ENCODE measurements at places on chromosomes 3 and 15.

DNA sequence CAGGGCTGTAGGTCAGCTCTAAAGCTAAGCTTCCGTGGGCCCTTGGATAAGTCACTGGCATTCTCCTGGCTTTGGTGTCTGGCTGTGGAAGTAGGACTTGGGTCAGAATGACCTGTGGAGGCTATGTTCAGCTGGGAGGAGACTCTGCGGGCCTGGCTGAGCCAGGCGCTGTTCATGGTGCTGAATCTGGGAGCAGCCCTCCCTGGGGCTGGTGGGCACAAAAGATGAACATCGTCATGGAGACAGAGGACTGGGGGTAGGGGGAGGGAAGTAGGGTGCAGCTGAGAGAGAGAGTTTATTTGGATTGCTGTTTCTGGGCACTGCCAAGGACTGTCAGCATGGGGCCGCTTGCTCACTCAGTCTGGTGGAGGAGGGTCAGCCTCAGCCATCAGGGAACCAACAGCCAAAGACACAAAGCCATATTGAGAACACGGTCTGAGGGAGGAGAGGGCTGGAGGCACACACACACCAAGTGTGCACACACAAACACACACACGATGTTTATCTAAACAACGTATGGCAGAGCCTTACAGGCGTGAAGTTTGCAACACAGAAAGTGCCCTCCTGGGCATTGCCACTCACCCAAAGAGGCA lies 120.7 kb upstream of the LINGO1 start:
- DNase-seq = no peak

GRCh38 chr15:44738340-44738984 lies 2.1 kb downstream of the TRIM69 start:
- DNase-seq = peak; percentile 41

DNA sequence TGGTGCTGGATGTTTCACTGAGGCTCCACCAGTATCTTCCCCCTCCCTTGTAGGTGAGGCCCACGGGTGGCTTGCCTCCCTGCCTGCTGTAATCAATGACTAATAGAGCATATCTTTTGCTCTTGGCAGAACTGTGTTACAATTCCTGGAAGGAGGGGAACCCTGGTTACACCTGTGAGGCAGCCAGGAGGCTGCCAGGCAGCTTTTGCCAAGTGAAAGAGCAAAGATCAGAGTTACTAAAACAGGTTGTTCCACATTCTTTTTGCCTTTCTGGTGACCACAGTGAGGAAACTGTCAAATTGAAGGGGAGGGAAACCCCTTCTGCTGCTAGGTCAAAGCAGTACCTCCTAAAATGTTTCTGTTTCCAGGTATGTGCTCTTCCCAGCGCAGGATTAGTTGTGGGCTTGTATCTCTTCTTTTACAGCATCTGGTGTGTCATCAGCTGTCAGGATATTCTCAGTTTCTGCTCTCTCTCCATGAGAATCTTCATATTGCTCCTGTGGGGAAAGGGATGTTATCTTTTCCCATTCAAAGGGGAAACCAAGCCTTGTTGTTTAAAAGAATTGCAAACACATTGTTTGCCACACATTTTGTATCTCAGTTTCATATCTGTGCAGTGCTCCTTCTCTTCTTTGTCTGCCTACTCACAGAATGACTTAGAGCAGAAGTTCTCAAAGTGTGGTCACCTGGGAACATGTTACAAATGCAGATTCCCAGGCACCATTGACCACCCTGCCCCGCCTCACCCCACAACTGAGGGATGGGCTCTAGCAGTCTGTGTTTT lies 137.4 kb upstream of the UMPS start:
- DNase-seq = no peak

- DNase-seq = no peak
These were observed 12.9 kb downstream of the PCYT1A start for GRCh38 chr3:196274585-196274984.

- no peak for DNase-seq
These were observed 15.7 kb upstream of the ZXDC start for GRCh38 chr3:126491221-126492013.
